ENCODE measurements at places on chromosomes 6 and 20.
A peak's percentile ranks its signal among the peaks of the same experiment; 100 is the strongest.

DNA sequence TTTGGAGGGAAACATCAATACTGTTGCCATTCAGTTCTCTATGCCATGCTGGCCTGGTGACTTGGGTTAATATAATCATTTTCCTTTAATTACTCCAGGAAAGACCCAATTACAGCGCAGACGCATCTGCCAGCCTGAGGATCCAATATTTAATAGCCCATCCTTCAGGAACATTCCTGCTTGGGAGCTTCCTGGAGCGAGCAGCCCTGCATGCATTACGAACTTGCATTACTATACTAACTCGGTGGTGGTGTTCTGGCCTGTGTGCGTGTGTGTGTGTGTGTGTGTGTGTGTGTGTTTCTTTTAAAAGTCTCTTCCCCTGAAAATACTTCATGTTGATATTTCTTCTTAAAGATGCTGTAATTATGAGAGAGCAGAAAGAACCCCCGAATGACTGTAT is 26.5 kb downstream of the PMEPA1 start:
- DNase-seq = no peak

DNA sequence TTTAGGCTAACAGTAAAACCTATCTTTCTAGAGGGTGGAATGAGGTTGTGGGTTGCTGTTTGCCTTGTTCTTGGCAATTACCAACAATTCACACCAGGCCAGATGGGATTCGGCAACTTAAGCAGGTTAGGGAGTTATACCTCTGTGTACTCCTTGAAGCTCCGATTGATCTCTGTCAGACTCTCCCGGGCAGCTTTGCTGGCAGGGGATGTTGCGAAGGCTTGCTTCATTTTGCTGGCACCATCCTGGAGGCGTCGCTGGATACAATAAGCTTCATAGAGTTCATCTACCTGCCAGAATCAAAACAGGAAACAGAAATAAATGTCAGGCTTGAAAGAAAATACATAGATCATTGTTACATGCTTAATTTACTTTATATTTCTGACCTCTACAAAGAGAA is 66.4 kb upstream of the ARMH2 start:
- no peak for DNase-seq

GRCh38 chr20:2089447-2089846 is 12.2 kb upstream of the STK35 start:
- no peak for DNase-seq

- DNase-seq = no peak
Observed at GRCh38 chr20:37945091-37945547, 42.2 kb downstream of the VSTM2L start.

- no peak for DNase-seq
Observed at GRCh38 chr6:46538800-46539480, 47.7 kb upstream of the RCAN2 start.

- no peak for DNase-seq
Observed at GRCh38 chr6:169171951-169172350, 81.7 kb downstream of the THBS2 start.

GRCh38 chr6:117389227-117390057 is 36.3 kb downstream of the ROS1 start:
- DNase-seq = peak; percentile 4

- no peak for DNase-seq
Observed at GRCh38 chr6:55679503-55679902, 100.5 kb upstream of the HMGCLL1 start.
